Mammary epithelial cell (primary cell): ENCODE measurements at places on chromosomes 5 and 9. TPM values are rescaled to one million over a fixed set of nuclear protein-coding genes. Genes with fewer than 3 reads are reported as not detected.

CCNO gene
- polyA plus RNA-seq = 3.0 TPM

SAXO1 gene
- not detected for polyA plus RNA-seq

SET gene
- polyA plus RNA-seq = 136 TPM

PALM2AKAP2 gene
- polyA plus RNA-seq = 3.7 TPM

MATR3 gene
- polyA plus RNA-seq = 62.8 TPM

GRCh38 chr5:53453898-53454718 is 26.3 kb upstream of the FST start:
- no peak for DNase-seq

DNA sequence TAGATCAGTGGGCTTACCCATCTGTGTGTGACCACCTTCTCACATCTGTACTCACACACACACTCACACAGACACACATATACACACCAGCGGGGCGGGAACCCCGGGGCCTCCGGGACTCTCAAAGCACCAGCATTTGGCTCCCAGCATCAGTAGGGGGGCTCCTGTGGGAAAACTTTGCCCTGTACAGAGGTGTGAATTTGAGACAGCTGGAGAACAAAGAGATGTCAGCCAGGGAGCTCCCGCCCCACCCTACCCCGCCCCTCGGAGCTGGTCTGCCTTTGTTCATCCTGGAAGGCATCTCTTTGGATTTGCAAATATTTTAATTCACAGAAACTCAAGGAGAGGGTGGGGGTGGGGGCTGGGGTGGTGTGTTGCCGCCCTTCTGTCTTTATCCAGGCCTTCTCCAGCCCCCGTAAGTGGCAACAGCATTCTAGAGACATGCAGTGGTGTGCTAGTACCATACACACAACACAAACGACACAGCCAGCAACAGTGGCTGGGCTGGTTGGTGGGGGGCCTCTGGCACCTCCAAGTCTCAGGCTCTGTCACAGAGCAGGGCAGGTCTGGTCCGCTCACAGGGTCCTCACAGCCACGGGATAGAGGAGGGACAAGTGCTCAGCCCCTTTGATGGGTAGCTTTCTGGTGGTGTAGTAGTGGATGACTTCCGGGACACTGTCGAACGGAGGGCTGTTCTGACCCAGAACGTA is 15.5 kb upstream of the SLC25A51 start:
- DNase-seq = no peak

GRCh38 chr9:97954550-97954989 is 16.6 kb upstream of the HEMGN start:
- DNase-seq = peak; percentile 36

DNA sequence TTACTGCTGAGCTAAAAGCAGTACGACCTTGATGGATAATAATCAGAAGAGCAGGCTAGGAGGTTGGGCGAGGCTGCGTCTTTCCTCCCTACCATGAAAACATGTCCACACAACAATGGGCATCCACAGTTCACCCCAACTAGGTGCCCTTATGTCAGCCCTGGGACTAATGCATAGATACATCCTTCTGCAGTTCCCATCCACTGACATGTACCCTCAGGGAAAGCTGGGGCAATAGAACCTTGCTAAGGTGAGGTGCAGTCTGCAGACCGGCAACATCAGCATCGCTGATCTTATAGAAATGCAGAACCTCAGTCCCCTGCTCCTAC is 697 bp upstream of the PRUNE2 start:
- no peak for DNase-seq

GRCh38 chr5:164600274-164600673 is 1094.9 kb downstream of the MAT2B start:
- peak; percentile 30 for DNase-seq

GRCh38 chr5:4019841-4020240 is 424.2 kb downstream of the IRX1 start:
- no peak for DNase-seq

GRCh38 chr9:16824545-16825330 is 45.7 kb downstream of the BNC2 start:
- peak; percentile 77 for DNase-seq

- no peak for DNase-seq
These were observed 15.6 kb downstream of the PALM2AKAP2 start for GRCh38 chr9:109795613-109796012.

DNA sequence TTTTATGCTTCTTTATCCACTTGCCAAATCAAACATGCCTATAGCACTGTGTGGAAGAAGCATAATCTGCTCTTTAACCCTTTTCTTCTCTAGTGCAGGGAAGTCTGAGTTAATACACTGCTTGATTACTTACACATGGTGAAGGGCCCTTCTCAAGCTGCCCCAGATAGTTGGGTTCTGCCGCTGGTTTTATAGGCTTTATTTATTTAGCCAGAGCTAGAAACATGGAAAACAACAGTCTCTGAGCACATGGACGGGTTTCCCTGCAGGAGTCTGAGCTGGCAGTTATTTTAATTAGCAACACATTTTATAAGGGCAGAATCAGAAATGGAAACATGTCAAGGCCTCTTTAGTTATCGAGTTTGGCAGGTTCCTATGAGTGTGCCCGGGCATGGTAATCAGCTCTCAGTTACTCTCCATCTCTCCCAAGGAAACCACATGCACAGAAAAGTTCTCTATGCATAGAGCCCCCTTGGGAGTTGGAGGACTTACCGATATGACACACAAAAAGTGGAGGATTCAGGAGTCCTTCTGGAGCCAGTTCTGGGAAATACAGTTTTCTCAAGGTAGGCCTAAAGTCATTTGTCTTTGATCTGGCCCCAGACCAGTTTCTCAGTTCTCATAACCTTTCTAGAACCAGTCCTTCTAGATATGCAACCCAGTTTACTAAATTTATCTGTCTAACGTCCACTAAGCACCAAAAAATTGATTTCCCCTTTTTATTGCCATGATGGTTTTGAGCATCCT is 564.8 kb downstream of the ACTL7B start:
- no peak for DNase-seq

DNA sequence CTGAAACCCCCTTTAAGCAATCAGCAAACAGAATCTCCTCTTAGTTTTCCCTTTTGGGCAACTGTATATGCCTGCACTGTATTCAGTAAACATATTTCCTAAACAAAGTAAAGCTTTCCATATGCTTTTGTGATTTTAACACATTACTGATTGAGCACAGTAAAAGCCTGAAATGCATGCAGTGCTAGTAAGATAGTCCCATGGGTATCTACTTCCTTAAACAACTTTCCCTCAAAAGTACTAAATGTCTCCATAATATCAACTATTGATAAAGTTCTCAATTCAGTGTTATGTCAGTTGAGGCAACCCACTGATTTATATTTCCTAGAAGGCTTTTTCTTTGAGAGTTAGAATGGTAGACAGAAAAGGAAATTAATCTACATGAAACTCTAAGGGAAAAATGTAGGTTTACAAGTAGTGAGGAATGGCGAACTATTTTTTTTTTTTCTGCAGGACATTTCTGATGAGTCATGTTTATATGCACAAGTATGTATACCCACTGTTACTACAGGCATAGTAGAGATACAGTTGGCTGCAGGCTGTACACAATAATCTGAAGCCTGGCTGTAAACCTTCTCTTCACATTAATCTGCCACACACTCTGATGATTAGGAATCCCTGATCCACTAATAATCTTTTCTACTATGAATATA is 31.2 kb upstream of the CEP120 start:
- DNase-seq = peak; percentile 12

- no peak for DNase-seq
These were observed 5.3 kb downstream of the CDKN2AIPNL start for GRCh38 chr5:134406390-134406789.

GRCh38 chr9:102405218-102405867 is 589.8 kb upstream of the CYLC2 start:
- DNase-seq = no peak

DNA sequence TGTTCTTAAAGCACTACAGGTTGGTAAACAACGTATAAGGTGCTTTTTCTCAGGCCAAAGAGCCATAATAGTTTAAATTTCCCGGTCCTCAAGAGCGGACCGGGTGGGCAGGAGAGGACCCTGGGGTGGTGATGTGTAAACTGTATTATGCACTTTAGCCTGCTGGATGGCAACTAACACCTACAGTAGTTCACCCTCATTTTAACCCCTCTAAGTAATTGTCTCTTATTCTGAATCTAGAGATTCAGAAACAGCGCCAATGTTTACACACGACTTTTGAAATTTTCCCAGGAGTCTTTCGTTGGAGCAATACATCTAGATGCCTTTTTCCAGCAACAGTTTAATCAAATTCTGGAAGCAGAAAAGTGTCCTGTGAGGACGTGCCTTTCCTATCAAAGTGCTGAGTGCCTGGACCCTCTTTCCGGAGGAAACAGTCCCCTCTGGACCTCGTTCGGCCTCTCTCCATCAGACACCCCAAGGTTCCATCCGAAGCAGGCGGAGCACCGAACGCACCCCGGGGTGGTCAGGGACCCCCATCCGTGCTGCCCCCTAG is 676 bp upstream of the OCLN start:
- DNase-seq = no peak

DNA sequence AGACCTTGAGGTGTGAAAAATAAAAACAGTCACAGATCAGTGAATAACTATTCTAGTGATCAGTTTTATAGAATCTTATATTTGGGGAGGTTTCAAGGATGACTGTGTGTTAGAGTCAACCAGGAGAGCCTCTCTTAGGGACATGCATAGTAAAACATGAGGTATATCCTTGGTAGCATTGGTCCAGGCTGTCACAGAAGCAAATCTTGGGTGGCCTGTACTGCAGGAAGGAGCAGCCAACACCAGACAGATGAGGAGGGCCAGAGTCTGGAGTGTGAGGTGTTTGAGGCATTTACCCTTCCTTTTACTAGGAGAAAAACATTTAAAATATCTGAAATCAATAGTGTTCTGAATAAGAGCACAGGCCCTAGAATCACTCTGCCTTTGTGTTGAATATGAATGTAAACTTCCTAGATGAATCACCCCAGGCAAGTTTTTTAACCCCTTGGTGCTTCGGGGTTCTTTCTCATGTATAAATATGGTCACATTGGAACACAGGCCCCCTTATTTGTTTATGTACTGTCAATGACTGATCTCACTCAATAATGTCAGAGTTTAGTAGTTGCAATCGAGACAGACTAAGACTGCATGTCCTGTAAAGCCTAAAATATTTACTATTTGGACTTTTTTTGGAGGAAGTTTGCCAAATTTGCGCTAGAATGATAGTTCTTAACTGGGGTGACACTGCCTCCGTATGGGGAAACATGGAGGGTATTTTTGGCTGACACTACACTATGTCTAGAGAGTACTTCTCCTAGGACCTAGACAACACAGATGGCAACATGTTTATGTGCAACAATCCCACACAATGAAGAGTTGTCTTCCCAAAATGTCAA is 416.5 kb upstream of the POU5F2 start:
- no peak for DNase-seq
